DMS153 (cell line): ENCODE measurements at places on chromosomes 7 and 10.

GRCh38 chr7:95435422-95435780, 573 bp upstream of the PON2 start:
- DNase-seq, result no peak

GRCh38 chr7:41006306-41006995, 696.4 kb downstream of the INHBA start:
- DNase-seq, result no peak

DNA sequence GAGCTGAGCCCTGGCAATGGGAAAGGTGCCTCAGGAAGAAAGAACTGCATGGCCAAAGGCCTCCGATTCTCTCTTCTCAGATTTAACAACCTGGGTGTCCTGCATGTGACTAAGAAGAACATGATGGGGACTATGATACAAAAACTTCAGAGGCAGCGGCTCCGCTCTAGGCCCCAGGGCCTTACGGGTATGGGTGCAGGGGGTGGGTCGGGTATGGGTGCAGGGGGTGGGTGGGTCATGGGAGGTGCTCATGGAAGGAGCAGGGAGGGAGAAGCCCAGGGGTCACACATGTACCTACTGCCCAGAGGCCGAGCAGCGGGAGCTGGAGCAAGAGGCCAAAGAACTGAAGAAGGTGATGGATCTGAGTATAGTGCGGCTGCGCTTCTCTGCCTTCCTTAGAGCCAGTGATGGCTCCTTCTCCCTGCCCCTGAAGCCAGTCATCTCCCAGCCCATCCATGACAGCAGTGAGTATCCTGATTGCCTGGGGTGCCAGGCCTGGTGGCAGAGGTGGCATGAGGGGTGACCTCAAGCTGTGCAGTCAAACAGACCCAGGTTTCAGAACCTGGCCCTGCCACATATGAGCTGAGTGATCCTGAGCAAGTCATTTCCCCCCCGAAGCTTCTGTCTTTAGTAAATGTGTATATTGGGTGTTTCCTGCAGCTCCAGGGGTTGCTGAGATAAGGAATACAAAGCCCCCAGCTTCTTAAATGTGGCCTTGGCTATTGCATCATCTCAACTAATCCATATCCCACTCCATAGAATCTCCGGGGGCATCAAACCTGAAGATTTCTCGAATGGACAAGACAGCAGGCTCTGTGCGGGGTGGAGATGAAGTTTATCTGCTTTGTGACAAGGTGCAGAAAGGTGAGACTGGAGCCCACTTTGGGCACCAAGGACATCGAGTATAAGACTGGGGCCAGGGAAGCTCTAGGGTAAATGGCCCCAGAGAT, 2.0 kb downstream of the NFKB2 start:
- DNase-seq, result no peak

DNA sequence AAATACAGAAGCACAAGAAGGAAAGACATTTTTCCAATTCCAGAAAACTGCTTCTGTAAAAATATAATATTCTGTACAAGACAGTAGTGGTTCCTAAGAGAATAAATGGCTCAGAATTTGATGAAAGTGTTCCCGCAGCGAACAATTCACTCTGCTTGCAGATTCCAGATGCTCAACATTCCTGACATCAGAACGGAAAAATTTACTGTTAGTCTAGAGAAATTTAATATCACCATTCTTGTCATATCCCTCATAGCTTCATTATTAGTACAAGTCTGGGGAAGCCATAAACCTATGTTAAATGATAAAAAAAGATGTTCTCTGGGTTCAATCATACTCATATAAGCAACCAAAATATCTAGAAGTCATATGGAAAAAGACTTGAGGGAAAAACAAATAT, 83.6 kb downstream of the MPP7 start:
- DNase-seq, result no peak

- DNase-seq, result no peak
Observed at GRCh38 chr7:146290746-146291145, 174.1 kb downstream of the CNTNAP2 start.

DNA sequence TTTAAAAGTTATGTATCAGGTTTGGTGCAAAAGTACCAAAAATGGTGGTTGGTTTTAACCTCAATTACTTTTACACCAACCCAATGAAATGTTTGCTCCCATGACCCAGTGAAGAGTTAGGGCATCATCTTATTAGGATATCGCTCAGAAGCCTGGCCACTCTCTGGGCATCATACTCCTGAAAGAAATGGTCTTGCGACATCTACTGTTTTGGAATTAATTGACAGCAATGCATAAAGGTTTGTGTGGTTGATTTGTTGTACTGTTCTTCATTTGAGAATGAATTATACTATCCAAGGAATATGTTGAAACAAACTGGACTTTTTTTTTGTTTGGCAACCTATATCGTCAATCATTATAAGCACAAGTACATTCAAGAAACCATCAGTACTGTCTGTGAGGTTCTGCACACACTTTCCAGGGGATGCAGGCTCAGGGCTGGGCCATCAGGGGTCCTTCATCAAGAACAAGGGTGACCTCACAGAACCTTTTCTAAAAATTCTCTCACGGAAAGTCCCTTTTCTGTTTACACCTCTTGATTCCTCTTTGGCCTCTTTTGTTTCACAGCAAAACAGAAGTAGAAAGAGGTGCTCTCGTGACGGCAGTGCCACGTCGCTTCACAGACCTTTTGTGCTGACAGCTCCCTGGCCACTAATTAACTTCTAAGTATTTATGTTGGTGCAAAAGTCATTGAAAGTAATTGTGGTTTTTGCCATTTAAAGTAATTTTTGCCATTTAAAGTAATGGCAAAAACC, 117.2 kb upstream of the KLF6 start:
- DNase-seq, result no peak

GRCh38 chr10:19825700-19826099, 9.5 kb downstream of the PLXDC2 start:
- no peak for DNase-seq

- DNase-seq, result no peak
Observed at GRCh38 chr7:101720324-101720723, 91.2 kb upstream of the MYL10 start.

DNA sequence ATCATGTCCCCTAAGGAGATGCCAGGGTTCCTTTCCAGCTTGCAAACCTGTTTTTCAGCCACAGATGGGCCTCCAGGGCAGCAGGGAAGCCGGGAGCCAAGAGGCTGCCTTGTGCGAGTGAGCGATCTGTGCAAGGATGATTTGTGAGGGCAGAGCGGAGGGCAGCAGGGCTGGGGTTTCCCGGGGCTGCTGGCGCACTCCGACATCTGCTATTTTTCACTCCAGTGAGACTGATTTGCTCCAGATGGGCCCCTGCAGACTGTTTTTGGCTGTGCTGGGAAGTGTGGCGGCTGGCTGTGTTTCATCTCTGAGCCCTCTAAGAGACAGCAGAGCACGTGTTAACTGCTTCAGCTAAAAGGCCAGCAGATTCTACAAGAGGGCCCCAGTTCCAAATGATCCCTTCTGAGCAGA, 466.2 kb downstream of the TYW1 start:
- no peak for DNase-seq

- DNase-seq, result no peak
Observed at GRCh38 chr10:5555021-5555510, 30.3 kb downstream of the CALML3 start.

GRCh38 chr7:2412587-2413201, 9.3 kb downstream of the CHST12 start:
- no peak for DNase-seq

DNA sequence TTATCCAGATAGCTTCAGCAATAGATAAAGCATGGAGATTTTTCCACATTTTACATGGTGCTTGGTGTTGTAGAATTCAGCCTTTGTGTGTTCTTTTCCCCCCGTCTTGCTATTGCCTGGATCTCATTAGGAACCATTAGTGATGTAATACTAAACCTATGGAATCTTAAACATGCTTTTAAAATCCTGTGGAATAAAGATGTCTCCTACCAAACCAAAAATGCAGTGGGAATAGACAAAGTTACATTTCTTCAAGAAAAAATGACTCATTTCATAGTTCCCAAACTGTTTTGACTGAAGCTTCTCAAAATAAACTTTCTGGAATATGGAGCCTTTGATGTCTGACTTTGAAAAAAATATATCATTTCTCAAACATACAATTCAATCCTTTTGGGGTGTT, 44.0 kb downstream of the CALD1 start:
- DNase-seq, result no peak

DNA sequence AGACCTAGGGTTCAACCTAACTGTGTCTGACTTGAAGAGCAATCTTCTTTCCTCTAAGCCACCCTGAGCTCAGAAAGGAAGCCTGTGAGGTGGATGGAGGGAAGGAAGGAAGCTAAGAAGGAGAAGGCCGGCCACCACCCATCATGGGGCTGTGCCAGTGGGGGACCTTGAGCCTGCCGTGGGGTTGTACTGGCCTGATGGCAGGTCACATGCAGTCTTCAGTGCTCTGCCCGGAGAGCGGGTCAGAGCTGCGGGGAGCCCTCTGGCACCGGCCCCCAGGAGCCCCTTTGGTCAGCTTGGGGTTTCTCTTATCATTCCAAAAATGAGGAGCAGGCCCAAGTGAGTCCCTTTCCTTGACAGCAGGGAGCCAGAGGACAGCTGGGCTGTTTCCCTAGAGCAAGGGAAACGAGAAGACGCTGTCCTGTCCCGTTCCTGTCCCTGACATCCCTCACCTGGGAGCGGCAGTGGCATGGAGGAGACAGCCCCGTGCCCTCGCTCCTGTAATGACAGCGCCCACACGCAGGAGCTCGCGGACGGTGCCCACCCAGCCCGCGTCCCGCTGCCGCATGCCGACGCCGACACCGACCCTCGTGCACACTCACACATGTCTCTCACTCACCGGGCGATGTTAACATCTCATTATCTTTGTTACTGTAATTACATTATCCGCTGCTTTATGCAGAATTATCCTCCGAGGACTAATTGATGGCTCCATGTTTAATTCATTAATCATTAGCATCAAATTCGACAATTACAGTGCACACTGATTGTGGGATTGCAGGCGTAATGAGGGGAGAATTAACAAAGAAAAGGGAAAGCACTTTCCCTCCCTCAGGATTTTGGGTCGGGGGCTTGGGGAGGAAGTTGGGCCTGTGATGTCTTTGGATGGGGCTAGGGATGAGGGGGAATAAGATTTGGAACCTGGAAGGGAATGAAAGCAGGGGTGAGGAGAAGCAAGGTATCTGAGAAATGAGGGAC, 31.3 kb downstream of the GBX1 start:
- DNase-seq, result no peak

GRCh38 chr10:5959142-5959541, 18.2 kb downstream of the IL15RA start:
- no peak for DNase-seq

GRCh38 chr10:10520491-10521385, 496.9 kb upstream of the CELF2 start:
- no peak for DNase-seq

DNA sequence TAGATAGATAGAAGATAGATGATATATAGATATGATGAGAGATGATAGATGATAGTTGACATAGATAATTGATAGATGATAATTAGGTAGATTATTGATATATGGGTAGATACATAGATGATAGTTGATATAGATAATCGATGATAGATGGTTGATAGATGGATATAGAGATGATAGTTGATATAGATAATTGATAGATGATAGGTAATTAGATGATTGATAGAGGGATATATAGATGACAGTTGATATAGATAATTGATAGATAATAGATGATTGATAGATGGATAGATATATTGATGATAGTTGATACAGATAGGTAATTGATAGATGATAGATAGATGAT, 72.3 kb downstream of the PRR15 start:
- no peak for DNase-seq

- no peak for DNase-seq
Observed at GRCh38 chr7:142523821-142524460, 225.3 kb upstream of the PRSS1 start.

GRCh38 chr10:83555264-83555663, 584.0 kb upstream of the GHITM start:
- DNase-seq, result no peak

DNA sequence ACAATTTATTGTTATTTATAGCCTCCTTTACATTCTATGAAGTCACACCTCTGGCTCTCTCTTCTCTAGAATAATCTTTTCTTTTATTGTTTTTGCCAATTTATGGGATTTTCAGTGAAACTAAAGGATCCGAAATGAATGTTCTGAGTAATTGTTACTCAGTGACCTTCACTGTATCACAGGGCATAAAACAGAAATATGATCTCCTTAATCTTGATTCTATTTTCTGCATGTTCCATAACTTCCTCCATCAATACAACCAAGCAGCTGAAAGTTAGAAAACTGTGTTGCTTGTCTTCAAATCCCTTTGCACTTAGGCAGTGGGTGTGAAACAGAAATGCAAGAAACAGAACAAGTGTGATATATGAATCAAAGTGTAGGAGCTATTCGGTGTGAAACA, 57.4 kb upstream of the FERD3L start:
- no peak for DNase-seq

- no peak for DNase-seq
Observed at GRCh38 chr10:11430421-11431215, 180.8 kb downstream of the USP6NL start.

- DNase-seq, result no peak
Observed at GRCh38 chr10:19347621-19348020, 299.0 kb downstream of the MALRD1 start.

- no peak for DNase-seq
Observed at GRCh38 chr7:25381818-25382589, 153.7 kb upstream of the NPVF start.

DNA sequence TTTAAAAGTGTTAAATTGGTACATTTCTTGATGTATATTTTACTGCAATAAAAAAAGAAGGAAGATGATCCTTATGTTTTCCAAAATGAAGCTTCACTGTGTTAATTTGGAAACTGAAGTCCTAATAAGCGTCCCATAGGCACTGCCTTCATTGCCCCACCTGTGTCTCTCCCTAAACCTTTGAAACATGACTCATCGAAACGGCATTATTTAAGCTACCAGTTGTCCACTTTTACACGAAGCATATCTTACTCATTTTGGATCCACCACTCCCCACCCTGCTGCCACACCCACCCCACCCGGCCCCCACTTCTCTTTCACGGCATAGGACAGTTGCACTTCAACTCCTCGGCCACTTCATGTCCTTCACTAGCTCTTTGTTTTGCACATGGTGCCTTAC, 85.5 kb downstream of the KIAA1549 start:
- no peak for DNase-seq

DNA sequence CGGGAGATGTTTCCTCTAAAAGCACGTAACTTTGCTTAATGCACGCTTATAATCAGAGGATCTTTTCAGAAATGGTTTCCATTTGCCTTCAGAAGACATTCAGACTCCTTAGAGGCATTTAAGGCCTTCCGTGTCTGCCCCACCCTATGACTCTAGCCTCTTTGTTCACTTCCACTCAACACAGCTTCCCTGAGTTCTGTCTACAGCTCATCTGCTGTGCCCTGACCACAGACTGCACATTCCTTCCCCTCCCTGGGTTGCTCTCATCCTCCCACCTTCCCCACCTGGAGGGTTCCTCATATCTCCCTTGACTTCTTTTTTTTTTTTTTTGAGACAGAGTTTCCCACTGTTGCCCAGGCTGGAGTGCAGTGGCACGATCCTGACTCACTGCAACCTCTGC, 16.6 kb downstream of the FBH1 start:
- DNase-seq, result no peak
